ENCODE measurements at places on chromosomes 4 and X.

GRCh38 chrX:155148724-155149537 is 67.3 kb upstream of the VBP1 start:
- no peak for DNase-seq

GRCh38 chrX:11766487-11766886 is 8.4 kb downstream of the MSL3 start:
- DNase-seq = no peak

DNA sequence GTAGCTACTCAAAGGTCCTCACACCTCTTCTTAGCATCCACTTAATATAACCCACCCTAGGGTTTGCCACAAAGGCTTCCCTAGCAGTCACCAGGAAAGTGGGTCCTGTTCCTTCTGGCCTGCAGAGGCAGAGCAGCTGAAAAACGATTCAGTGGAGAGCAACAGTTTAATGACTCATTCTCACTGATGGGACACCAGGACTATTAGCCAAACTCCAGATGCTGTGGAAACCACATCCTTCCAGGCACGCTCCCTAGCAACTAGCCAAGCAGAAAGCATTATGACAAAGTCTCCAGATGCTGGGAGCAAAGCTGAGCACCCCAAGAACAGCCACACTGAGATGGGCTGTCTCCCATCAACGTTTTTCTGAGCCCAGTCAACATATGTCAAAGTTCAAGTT is 30.3 kb upstream of the UTP14A start:
- no peak for DNase-seq

GRCh38 chr4:24224446-24224845 is 334.6 kb upstream of the PPARGC1A start:
- DNase-seq = no peak

- peak; percentile 25 for DNase-seq
Measured at GRCh38 chr4:113849771-113850170, 88.2 kb upstream of the CAMK2D start.

GRCh38 chr4:76589872-76590797 is 155.1 kb downstream of the SHROOM3 start:
- no peak for DNase-seq

DNA sequence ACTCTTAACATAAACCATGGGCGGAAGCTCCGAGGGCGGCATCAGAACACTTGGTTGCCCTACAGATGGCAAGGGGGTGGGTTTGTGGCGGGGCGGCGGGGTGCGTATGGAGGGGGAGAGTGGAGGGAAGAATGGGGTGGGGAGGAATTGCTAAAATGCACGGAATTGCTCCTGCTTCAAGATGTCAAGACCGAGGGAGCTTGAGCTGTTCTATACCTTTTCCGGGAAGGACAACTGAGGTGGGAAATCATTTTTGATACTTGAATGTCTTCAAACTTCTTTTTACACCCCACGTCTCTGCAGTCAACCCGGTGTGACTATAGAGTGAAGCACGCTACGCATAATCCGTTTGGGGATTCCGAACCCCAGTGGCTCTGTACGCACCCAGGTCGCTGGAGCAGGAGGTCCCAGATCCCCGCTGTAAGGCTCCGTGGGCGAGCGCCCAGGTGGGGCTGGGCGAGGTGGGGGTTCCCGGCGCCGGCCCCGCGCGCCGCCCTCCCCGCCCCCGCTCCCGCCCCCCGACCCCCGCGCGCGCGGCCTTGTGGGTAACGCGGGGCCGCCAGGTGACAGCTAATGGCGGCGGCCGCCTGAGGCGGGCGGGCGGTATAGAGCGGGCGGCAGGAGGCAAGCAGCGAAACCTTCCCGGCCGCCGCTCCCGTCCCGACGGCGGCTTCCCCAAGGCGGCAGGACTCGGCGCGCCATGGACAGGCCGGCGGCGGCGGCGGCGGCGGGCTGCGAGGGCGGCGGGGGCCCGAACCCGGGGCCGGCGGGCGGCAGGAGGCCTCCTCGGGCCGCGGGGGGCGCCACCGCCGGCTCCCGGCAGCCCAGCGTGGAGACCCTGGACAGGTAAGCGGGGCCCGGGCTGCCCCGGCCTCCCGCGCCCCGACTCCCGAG is at the start of gene MTMR1:
MTMR1 (plus strand) TSS at position 566 of the 894 bp plus-strand sequence; CDS start at position 701, 135 bp downstream.
- DNase-seq = peak; percentile 35

GRCh38 chrX:70509078-70509477 is 64.4 kb downstream of the DLG3 start:
- no peak for DNase-seq

GRCh38 chrX:30906726-30907125 is 17.7 kb upstream of the TAB3 start:
- DNase-seq = no peak

GRCh38 chr4:1967512-1968149 is 41.1 kb downstream of the NELFA start:
- DNase-seq = no peak

GRCh38 chr4:76615999-76616398 is 181.0 kb downstream of the SHROOM3 start:
- DNase-seq = no peak

DNA sequence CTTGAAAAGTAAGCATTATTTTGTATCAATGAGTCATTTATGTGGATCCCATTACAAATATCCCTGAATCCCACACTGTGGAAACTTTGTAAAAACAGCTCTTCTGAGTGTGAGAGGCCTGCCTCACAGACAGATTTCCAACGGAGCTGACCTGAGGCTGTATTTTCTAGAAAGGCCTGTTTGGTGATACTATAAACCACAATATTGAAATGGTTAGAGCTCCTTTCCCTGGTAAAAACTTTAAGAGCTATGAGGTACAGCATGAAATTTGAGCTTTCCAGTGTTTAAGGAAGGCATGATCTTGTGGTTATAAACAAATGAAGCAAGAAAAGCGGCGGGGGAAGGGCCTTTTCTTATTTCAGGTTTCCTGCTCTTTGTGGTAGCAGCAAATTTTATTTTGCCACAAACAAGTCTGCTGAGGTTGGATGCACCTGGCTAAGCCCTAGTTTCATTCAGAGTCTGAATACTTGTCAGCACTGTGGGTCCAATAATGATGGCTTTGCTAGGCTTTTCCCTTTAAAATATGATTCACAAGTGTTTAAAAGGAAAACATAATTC is 86.8 kb upstream of the ETNPPL start:
- DNase-seq = no peak

GRCh38 chr4:108359986-108360681 is 191.4 kb upstream of the LEF1 start:
- no peak for DNase-seq

DNA sequence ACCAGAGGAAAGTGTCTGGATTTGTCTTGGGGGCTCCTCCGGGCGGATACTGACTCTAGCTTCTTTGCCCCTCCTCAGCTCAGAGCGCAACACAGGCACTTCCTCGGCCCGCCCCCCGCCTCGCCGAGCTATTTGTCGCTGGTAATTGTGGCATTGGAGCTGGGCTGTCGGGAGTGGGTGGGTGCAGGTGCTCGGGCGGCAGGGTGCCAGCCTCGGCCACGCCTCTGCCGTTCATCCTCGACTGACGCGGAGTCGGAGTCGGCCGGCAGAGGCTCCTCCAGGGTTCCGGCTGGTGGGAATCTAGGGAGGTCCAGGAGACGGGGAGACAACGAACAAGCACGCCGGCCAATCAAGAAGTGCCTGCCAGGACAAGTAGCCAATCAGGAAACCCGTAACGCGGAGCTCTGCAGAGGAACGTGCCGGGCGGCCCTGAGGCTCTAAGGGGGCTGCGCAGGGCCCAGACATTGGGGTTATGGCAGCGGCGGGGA is 3.9 kb upstream of the SYN1 start:
- peak; percentile 60 for DNase-seq

All from head of caudate nucleus (tissue), 42 donors.